D721Med (cell line): ENCODE measurements at places on chromosomes 6 and 20.

- DNase-seq: no peak
These were observed 59.5 kb upstream of the TGM3 start for GRCh38 chr20:2236256-2236655.

DNA sequence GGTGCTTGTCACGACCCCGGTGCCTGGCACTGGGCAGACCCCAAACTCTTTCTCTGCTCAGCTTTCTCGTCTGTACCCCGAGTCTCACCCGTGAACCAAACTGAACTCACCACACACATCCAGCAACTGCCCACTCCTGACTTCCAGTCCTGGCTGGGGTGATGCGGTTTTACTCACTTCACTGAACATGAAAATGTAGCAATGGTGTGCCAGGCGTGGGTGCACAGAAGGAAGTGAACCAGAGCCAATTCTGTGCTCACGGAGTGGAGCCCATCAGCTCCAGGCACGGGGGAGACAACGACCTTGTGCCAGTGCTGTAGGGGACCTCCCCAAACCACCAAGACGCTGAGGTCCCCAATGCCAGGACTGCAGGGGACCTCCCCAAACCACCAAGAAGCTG, 78.7 kb upstream of the AFDN start:
- no peak for DNase-seq

DNA sequence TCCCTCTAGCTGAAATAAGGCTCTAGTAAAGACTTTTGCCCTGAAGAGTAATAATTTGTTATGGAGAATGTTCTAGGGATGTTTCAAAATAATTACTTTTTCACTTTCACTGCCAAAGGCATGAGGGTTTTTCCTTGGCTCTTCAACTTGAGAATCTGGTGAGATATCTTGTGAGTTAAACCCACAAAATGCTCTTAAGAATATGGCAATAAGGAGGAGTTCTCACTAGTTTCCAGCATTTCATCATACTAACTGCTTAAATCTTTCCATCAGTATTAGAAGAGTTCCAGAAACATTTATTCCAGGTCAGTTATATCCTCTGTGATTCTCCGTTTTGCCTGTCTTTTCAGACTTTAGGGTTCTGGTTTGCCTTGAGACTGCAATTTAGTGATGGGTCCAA, 785.6 kb upstream of the GJE1 start:
- no peak for DNase-seq

DNA sequence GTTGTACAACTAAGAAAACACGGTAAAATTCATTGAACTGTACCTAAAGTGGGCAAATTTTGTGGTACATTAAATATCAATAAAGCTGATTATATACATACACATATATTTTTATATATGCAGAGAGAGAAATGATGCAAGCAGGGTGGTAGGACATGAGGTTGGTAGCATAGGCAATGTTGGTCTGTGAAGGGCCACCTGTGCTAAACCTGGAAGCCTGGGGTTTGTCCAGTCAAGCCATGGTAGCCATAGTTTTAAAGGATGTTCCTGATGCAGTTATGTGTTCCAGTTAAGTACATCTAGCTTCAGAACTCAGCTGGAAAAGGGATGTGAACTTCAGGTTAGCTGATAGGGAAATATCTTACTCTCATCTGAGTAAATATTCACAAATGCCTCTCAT, 60.1 kb downstream of the TRIM38 start:
- DNase-seq: no peak

DNA sequence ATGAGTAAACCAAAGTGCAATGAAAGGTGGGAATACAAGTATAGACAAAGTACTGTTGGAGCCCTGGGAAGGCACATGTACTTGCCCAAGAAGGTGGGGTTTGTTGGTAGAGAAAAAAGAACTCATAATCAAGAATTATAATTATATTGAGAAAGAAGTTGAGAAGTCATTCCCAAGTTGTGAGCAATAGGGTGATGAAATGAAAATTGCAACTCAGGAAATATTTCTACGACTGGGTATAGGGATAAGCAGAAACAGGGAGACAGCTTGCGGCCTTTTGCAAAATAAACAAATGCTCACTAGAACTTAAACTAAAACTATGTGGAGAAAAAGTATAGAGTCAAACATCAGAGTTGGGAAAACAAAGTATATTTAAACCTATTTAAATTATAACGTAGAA, 250.7 kb upstream of the FAM83B start:
- DNase-seq: no peak
